Renal cortex interstitium (tissue), 15 donors: ENCODE measurements at places on chromosomes 6 and 20. TPM values are rescaled to one million over a fixed set of nuclear protein-coding genes. Genes with fewer than 3 reads are reported as not detected.

DNA sequence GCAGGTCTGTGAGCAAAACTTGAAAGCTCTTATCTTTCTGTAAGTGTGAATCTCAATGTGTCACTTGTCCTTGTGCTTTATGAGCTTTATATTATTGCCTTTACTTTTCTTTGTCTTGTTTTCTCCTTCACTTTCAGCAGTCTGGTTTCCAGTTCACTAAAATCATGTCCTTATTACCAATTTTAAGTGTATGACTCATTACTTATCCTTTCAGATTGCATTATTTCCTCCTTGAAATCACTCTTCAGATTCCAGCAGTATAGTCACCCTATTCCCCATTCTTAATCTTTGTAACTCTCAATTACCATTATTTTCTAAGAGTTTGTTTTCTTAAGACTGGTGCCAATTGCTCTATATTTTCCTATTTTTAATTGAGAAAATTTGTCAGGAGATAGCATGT lies 117.4 kb upstream of the GRIK2 start:
- no peak for DNase-seq

- DNase-seq, result no peak
These were observed 372.1 kb upstream of the HS3ST5 start for GRCh38 chr6:114714836-114715507.

DNA sequence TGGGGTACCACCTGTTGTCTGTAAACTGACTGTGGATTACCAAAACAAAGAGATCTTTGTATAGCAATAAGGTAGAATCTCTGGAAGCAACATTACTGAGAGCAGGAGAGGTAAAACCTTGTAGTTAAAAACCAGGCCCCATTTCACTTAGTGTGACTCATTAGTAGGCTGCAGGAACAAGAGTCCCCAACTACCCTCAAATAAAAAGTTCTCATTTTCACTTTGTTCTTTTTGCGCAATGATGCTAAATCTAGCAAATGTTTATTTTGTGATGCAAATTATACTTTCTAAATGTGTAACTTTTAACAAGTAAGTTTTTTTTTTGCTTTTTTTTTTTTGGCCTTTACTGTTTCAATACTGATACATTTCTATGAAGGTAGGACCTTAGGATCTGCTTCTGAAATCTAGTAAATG lies 67.1 kb downstream of the ESF1 start:
- no peak for DNase-seq

GRCh38 chr6:108364470-108364869 lies 69.6 kb downstream of the AFG1L start:
- DNase-seq, result no peak

- DNase-seq, result no peak
These were observed 72.7 kb upstream of the NOX3 start for GRCh38 chr6:155528335-155528734.

DNA sequence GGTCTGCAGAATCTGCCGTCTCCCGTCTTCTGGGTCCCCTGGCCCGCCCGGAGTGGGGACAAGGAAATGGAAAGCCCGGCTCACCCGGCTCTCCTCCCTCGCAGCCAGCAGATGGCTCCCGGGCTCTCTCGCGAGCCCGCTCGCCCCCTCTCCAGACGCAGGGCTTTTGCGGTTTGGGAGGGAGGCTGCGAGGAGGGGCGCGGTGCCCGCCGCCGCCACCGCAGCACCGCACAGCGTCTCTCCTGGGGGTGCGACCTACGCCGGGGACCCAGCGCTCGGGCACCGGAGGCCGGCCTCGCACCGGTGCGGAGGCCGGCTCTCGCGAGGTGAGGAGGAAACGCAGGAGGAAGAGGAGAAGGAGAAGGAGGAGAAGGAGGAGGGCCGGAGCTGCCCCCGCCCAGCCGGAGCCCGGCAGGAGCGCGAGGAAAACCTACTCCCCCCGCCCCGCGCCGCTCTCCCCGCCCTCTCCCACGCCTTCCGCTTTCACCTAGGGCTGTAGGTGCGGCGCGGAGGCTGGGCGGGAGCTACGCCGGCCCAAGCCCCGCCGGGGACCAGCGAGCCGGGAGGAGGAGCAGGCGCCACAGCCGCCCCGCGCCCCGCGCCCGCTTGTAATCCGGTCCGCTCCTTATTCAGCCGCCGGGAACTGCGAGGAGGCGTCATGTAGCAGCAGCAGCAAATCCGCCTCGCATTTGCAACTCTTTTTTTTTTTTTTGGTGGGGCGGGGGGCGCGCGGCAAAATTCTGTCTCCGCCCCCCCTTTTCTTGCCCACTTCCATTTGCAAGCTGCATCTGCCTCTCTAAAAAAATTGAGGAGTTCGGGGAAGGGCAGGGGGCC lies at the start of gene CARMIL1:
TSS of gene CARMIL1 (plus strand) at position 461 of the 834 bp plus-strand sequence. CDS start 422 bp downstream, outside the sequence.
- DNase-seq, result peak; percentile 80

DNA sequence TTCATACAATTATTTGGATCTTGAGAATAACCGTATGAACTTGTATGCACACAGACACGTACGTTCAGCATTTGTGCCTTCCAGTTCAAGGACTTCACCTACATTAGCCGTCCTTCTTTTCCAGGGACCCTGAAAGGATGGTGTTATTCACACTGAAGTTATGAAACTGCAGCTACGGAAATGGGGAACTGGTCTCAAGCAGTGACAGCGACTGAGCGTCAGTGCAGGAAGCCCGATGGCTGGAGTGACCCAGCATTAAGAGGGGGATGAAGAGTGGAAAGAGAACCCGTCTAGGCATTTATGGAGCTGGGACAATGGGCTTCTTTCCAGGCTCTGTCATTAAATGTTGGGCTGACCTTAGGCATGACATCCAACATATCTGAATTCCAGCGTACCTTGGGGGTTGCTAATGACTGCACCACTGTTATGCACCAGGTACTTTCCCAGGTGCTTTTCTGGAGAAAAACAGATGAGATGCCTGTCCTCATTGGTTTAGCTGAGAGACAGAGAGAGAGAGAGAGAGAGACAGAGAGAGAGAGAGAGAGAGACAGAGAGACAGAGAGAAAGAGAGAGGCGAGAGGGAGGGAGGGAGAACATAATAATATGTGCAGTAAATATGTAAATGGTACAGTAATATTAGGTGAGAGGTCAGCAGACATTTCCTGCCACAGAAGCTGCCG lies 204.7 kb upstream of the EXOC2 start:
- DNase-seq, result no peak

DNA sequence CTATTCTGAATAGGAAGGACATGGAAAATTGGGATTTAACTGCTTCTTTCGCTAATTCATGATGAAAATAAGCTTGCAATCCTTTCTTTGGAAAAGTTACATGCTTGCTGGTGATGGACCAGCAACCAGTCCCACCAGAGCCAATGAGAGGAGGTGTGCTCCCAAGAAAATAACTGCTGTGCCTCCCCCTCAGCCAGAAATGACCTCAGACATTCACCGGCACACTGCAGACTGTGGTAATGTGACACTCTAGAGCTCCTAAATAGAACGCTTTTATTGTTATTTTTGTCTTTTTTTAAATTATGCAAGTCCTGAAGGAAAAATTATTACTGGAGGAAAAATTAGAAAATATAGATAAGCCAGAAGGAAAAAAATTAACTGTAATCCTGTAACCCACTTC lies 2.6 kb downstream of the PYGB start:
- peak; percentile 20 for DNase-seq

- no peak for DNase-seq
These were observed 2.1 kb downstream of the ZC3H12D start for GRCh38 chr6:149482545-149483333.

GRCh38 chr6:107442938-107443607 lies 16.3 kb downstream of the PDSS2 start:
- DNase-seq, result no peak

- DNase-seq, result no peak
These were observed 22.7 kb downstream of the MAFB start for GRCh38 chr20:40666336-40666735.

DNA sequence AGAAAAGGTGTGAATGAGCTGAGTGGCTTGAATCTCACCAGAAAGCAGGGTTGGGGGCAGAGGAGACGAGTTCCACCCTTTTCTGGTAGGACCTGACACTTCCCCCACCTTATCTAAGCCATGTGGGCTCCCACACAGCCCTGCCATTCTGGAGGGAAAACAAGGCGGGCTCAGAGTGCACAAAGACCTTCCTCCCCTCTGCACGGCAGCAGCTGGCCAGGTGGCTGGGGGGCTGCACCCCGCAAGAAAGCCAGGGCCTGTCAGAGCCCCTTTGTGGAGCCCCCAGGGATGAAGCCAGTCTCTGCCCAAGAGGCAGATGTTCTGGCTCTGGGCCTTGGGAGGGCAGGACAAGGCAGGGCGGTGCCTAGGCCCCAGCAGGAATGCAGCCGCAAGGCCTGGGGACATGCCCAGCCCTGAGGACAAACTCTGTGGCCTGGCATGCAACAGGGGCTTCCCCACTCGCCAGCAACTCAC lies 48.4 kb upstream of the DSN1 start:
- DNase-seq, result no peak

DNA sequence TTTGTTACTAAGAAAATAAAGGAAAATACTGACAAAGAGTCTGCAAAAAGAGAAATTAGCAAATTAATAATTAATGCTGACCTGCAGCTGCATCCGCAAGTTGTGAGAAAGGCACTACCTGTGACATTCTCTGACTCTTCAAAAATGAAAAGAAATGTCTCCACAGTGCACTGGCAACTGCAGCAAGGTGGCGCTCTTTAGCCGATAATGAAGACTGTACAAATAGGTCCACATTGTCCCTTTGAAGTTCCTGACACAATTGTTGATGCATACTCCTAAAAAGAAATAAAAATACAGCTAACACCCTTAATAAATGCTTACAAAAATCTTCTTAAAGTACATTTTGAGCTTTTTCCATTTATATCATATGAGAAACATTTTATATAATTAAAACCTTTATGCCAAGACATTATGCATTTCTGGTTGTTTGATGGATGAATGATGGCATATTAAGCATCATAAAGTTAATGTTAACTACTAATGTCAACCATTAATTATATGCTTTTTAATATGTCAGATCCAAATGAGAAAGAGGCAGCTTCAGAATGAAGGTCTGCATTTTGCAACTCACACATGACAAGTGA lies 96.5 kb downstream of the MMS22L start:
- DNase-seq, result peak; percentile 63

GRCh38 chr20:3238616-3239025 lies 369 bp downstream of the SLC4A11 start:
- DNase-seq, result no peak

- DNase-seq, result no peak
These were observed 74.5 kb upstream of the SRSF6 start for GRCh38 chr20:43383026-43383795.

- DNase-seq, result no peak
These were observed 107.3 kb downstream of the OGFRL1 start for GRCh38 chr6:71395731-71396409.

DNA sequence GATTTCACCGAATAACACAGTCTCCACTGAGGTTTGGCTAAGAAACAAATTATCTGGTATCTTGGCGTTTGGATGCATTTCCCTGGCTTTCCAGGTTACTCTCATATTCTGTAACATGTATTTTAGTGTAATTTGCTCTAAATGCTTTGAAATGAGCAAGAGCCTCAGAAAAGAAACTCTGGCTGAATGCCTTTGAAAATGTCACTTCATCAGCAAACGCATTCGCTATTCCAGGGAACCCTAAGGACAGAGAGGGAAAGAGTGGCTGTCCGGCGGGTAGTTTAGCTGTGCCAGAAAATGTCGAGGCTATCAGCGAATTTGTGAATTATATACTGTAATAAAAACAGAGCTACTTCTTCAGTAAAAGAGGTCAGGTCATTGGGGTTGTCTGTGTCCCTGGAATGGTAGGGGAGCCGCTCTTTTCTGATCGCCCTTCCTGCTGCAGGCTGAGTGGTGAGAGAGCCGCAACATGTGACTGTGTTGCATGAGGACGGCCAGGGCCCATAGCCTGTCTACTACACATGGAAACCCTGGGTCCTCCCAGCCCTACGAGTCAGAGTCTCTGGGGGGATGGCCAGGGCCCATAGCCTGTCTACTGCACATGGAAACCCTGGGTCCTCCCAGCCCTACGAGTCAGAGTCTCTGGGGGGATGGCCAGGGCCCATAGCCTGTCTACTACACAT lies 57.3 kb downstream of the SMOC2 start:
- no peak for DNase-seq

DNA sequence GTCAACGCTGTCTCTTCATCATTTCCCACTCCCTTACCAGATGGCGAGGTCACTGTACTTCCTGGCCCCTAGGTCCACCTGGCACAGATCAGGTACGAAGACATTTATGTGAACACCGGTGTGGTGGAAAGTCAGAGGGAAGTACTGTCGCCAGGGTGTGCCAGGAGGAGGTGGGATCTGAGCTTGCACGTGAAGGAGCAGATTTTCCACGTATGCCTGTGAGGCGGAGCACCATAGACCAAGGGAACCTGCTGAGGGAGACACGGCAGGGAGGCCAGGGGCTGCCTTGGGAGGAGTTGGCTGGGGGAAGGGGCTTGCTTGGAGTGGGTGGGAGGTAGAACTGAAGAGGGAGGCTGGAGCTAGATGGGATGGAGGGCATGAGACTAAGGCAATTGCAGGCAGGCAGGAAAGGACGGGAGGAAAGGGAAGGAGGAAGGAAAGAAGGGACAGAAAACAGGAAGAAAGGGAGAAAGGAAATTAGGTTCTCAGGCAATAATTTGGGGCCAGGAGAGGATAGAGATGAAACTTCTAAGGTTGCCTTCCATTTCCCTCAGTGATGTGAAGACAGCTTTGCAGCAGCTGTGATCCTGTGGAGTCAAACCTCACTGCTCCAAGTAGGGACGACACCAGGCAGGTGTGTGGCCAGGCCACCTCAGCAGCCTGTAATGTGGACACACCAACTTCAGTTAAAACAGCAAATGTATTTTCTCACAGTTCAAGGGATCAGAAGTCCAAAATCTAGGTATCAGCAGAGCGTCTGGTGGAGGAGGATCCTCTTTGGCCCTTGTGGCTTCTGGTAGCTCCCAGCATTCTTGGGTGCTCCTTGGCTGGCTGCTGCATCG lies 46.8 kb downstream of the CHMP4B start:
- no peak for DNase-seq

Gene GRM1
- polyA plus RNA-seq, result 0.11 TPM

Gene DEFB132
- not detected for polyA plus RNA-seq

Gene WDR27
- 56.7 TPM for polyA plus RNA-seq

Gene MRAP2
- 5.2 TPM for polyA plus RNA-seq

Gene PCIF1
- 44.7 TPM for polyA plus RNA-seq

Gene CLIC5
- 184 TPM for polyA plus RNA-seq

Gene PPP1R16B
- 7.5 TPM for polyA plus RNA-seq

Gene SNAP91
- 0.62 TPM for polyA plus RNA-seq

Gene SLA2
- polyA plus RNA-seq, result 0.55 TPM

Gene ADRM1
- polyA plus RNA-seq, result 36.5 TPM

Gene SOX18
- 5.5 TPM for polyA plus RNA-seq

Gene ACTR5
- polyA plus RNA-seq, result 9.5 TPM

Gene PPP1R14C
- polyA plus RNA-seq, result 21.7 TPM

Gene PTCRA
- 0.25 TPM for polyA plus RNA-seq

Gene PCMTD2
- 160 TPM for polyA plus RNA-seq

Gene ZFP57
- polyA plus RNA-seq, result not detected

Gene TFAP2C
- polyA plus RNA-seq, result 0.83 TPM
